ENCODE measurements at places on chromosomes 6 and 20.

DNA sequence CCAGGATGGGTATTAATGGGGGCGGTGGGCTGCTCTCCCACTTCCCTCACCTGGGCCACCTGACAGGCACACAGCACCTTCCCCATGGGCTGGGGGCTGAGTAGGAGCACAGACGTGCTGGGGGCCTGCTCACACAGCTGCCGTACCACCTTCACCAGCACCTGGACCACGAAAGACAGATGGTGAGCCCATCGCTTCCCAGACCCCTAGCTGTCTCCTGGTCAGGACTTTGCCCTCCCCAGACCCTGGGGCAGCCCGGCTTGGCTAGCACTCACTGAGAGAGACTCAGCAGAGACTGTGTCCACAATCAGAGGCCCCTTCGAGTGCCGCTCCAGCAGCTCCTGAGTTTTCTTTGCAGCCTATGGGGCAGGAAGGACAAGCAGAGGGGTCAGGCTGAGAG is 12.0 kb downstream of the AARS2 start:
- H3K4me1 ChIP-seq, result peaks cover 12% of the 10 kb centered on the region
- DNase-seq, result no peak
- no peak overlapping the region for H3K27ac ChIP-seq

- no peak for DNase-seq
- no peaks in the 10 kb centered on the region for H3K4me1 ChIP-seq
- H3K4me3 ChIP-seq, result no peak overlapping the region
- no peaks in the 10 kb centered on the region for H3K27me3 ChIP-seq
- no peak overlapping the region for H3K27ac ChIP-seq
Measured at GRCh38 chr6:82924799-82925535, 140.7 kb downstream of the UBE3D start.

GRCh38 chr6:56802584-56802983 is 152.3 kb upstream of the BEND6 start:
- H3K4me3 ChIP-seq, result no peak overlapping the region
- H3K27me3 ChIP-seq, result no peaks in the 10 kb centered on the region
- H3K4me1 ChIP-seq, result no peaks in the 10 kb centered on the region
- H3K27ac ChIP-seq, result no peak overlapping the region

DNA sequence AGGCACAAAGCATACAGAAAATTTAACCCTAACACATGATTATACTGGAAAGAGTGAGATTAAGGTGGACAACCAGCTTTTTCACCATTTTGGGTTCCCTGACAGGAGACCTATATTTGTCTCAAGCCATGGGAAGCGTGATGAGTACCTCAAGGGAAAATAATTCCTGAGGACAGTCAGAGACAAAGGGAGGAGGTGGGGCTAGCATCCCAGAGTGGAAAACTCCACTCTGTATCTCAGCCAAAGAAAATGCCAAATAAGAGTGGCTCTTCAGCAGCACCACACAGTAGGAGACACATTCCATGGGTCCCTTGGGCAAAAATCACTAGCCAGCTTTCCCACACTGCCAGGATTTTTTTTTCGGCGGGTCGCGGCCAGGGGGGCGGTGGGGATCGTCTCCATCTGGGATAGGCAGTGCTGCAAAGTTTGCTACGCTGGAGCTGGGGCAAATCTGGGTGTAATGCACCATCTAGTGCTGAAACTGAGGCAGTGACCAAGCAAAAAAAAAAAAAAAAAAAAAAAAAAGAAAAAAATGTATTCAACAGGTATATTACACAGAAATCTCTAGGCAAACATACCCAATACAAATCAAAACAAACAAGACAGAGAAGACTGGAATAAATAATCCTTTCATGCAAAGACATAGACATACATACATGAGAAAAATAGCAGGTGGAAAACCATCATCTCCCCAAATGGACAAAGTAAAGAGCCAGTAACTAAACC is 77.3 kb upstream of the SLC35F1 start:
- H3K27me3 ChIP-seq, result no peaks in the 10 kb centered on the region
- no peak overlapping the region for H3K27ac ChIP-seq
- no peaks in the 10 kb centered on the region for H3K4me1 ChIP-seq
- no peak for DNase-seq
- H3K4me3 ChIP-seq, result no peak overlapping the region

- H3K36me3 ChIP-seq, result no peaks in the 10 kb centered on the region
- H3K27me3 ChIP-seq, result no peaks in the 10 kb centered on the region
- H3K27ac ChIP-seq, result no peak overlapping the region
- H3K4me1 ChIP-seq, result peaks cover 3% of the 10 kb centered on the region
- no peak for DNase-seq
- H3K4me3 ChIP-seq, result no peak overlapping the region
Measured at GRCh38 chr6:31363811-31364210, 6.8 kb upstream of the HLA-B start.

- no peaks in the 10 kb centered on the region for H3K36me3 ChIP-seq
- no peak for DNase-seq
- no peaks in the 10 kb centered on the region for H3K4me1 ChIP-seq
- no peak overlapping the region for H3K4me3 ChIP-seq
Measured at GRCh38 chr20:31829731-31830130, 10.6 kb downstream of the MYLK2 start.

GRCh38 chr6:115948751-115949150 is 111.9 kb downstream of the FRK start:
- no peaks in the 10 kb centered on the region for H3K4me1 ChIP-seq
- no peak overlapping the region for H3K27ac ChIP-seq
- H3K4me3 ChIP-seq, result no peak overlapping the region
- no peaks in the 10 kb centered on the region for H3K27me3 ChIP-seq

DNA sequence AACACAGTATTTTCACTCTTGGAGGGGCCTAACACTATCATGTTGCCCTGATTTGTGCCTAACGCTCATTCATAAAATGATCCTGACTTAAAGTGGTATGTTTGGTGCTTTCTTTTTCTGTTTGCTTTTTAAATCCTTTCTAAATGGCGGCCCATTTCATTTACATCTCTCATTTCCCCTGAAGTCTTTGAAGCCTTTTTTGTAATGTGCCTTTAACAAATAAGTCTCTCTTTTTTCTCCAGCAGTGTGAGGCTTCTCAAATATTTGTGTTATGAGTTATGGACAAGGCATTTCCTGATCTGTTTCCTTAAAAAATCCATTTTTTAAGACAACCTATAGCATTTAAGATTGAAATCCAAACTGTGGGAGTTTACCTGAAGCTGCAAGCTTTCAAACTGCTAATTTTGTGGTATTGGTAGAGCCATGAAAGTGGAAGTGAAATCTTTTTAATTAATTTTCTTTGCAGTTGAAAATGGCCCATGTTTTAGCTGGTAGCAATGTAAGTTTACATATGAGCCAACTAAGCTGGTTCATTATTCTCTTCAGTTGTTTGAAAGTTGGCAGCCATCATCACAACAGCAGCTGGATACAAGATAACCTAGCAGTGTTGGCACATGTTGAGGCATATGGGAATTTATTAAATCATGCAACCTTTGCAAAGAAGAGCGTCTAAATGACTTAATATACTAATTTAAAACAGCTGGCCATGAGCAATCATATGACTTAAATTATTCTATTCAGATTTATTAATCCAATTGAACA is 469.7 kb downstream of the CDKAL1 start:
- H3K36me3 ChIP-seq, result peaks cover 4% of the 10 kb centered on the region
- H3K4me1 ChIP-seq, result no peaks in the 10 kb centered on the region

DNA sequence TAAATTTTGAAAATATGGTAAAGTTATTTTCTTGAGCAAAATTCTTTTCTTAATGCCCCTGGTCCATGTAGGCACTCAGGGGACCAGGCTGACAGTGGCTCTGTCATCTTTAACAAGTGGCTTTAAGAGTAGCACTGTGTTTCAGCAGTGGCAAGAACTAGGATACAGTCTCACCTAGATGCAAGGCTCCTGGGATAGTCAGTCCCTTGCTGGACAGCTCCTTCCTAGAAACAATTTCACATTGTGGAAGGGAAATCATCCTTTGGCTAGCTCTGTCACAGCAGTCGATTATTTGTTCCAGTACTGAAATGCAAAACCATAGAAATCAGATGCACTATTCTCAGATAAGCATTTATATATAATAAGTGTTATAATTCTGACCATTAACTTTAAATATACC is 175.4 kb upstream of the KCNQ5 start:
- H3K4me3 ChIP-seq, result no peak overlapping the region
- no peaks in the 10 kb centered on the region for H3K36me3 ChIP-seq
- DNase-seq, result no peak

- no peaks in the 10 kb centered on the region for H3K4me1 ChIP-seq
- no peak overlapping the region for H3K27ac ChIP-seq
Measured at GRCh38 chr6:154457881-154458284, 52.6 kb downstream of the CNKSR3 start.

- H3K27me3 ChIP-seq, result no peaks in the 10 kb centered on the region
- H3K27ac ChIP-seq, result no peak overlapping the region
- no peak for DNase-seq
- no peak overlapping the region for H3K4me3 ChIP-seq
Measured at GRCh38 chr6:90483116-90483839, 103.6 kb downstream of the MAP3K7 start.

- H3K27ac ChIP-seq, result no peak overlapping the region
- H3K27me3 ChIP-seq, result no peaks in the 10 kb centered on the region
- no peak for DNase-seq
- H3K4me3 ChIP-seq, result no peak overlapping the region
- H3K36me3 ChIP-seq, result no peaks in the 10 kb centered on the region
Measured at GRCh38 chr6:37980222-37980595, 160.7 kb downstream of the ZFAND3 start.

- H3K36me3 ChIP-seq, result no peaks in the 10 kb centered on the region
- H3K4me3 ChIP-seq, result peak overlapping the region; percentile 89
- no peak for DNase-seq
- H3K27me3 ChIP-seq, result no peaks in the 10 kb centered on the region
Measured at GRCh38 chr6:144214622-144215401, 64.5 kb downstream of the STX11 start.

DNA sequence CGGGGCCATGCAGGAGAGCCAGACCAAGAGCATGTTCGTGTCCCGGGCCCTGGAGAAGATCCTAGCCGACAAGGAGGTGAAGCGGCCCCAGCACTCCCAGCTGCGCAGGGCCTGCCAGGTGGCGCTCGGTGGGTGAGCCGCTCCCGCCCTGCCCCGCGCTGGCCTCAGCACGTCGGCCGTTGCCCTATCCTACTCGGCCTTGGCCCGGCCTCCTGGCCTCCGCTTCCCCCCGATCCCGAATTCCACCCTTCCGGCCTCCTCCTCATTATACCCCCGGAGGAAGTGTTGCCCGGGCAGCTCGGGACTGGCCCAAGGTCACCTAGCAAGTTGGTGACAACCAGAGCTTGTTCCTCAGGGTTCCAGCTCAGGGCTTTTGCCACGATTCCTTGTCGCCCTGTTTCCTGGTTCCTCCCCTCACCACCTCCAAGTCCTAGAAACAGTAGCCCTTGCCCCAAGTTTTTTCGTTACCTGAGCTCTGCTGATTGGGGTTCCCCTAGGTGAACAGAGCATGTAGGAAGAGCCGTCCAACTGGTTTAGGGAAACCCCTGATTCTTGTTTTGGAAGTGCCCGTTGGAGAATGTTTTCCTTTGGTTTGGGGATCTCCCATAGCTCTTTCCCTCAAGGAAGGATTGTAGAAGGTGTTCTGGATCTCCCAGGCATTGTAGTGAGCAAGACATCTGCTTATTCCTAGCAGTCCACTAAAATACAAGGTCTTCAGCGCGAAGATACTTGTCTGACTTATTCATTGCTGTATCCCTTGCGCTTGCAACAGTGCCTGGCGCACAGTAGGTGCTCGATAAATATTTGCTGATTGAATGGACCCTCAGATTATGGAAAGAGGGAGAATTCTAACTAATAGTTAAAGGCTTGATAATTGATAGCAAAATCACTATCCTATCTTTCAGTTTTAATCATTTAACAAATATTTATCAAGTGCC is 641 bp downstream of the ARFGEF2 start:
- H3K27me3 ChIP-seq, result no peaks in the 10 kb centered on the region
- DNase-seq, result peak; percentile 13
- H3K36me3 ChIP-seq, result no peaks in the 10 kb centered on the region
- H3K4me3 ChIP-seq, result peak overlapping the region; percentile 85
